ENCODE measurements at places on chromosomes 2 and 18.

- DNase-seq = no peak
These were observed 255.1 kb upstream of the LINC00305 start for GRCh38 chr18:64403784-64404503.

DNA sequence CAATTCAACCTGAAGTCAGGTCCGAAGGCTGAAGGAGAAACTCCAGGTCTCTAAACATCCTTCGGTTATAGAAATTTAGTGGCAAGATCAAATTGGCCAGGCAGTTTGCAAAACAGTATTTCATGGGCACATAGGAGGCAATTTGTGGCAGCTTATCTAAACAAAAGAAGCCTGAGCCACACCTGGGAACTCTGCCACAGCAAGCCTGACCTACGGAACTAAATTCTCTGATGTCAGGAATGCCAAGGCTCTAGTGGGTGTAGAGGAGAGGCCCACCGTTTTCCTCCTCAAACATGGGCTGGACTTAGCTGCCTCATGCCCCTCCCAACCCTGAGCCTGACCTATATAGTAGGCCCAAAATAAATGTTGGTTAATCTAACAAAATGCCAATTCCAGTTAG, 16.0 kb downstream of the SATB2 start:
- no peak for DNase-seq

- DNase-seq = no peak
These were observed 149.4 kb upstream of the NDUFV2 start for GRCh38 chr18:8952769-8953760.

- DNase-seq = no peak
These were observed 818.9 kb downstream of the CBLN2 start for GRCh38 chr18:71725256-71725655.

GRCh38 chr18:31658670-31659575, 25.5 kb downstream of the B4GALT6 start:
- peak; percentile 10 for DNase-seq

GRCh38 chr2:37648331-37649011, 23.0 kb downstream of the CDC42EP3 start:
- DNase-seq = no peak

DNA sequence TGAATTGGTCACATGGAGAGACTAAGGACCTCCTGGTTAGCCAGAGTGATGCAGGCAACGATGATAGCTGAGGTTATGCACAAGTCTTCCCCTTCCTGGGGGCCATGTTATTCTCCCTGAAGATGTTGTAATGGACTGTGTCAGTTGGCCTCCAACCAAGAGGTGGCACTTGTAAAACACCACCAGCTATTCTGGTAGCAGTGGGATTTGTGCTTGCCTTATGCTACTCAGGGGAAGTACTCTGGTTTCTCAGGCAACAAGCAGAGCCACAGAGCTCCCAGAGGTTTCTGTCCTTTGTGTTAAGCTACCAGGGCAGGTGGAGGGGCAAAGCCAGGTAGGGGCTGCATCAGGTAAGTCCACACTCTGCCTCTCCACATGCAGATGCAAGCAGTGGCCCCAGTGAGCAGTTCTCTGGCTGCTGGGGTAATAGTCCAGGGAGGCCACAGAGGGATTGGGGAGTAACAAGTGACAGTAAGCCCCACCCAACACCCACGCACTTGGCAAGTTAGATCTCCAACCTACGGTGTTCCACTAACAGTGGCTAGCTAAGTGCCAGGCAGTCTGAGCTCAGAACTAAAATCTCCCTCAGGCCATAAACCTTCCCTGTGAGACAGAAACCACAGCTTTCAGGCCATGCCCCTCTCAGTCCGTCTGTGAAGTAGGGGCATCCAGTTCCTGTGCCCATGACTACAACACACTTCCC, 99.7 kb downstream of the RND3 start:
- DNase-seq = no peak

DNA sequence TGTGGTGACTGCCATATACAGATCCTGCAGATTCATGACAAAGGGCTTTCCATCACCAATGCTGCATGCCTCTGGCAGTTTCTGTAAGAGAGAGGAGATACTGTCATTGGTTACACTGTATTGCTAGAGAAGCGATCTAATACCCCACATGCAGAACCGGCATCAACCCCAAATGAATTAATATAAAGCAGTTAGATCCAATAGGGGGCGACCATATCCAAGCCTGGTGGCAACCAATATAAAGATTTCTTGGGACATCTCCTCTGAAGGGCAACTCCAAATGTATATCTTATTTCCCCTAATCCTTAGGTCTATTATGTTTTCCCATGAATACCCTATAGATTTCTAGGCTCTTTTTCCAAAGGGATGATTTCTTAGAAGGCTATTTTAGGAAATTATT, 17.4 kb upstream of the IHH start:
- DNase-seq = no peak

DNA sequence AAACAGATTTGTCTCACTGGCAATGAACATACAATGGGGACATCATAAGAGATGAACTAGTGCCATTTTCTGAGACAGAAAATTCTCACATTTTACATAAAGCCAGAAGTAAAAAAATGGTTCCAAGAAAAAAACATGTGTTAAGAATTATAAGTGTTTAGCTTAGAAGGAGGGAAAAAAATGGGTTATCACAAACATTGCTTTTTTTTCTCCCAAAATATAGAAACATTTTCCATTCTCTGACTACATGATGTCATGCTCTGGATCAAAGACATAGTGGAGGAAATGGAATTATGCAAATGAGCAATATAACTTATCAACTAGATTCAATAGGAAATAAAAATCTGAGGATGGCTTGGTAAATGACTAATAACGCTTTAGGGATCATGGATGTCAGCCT, 49.8 kb downstream of the SPATS2L start:
- DNase-seq = no peak

DNA sequence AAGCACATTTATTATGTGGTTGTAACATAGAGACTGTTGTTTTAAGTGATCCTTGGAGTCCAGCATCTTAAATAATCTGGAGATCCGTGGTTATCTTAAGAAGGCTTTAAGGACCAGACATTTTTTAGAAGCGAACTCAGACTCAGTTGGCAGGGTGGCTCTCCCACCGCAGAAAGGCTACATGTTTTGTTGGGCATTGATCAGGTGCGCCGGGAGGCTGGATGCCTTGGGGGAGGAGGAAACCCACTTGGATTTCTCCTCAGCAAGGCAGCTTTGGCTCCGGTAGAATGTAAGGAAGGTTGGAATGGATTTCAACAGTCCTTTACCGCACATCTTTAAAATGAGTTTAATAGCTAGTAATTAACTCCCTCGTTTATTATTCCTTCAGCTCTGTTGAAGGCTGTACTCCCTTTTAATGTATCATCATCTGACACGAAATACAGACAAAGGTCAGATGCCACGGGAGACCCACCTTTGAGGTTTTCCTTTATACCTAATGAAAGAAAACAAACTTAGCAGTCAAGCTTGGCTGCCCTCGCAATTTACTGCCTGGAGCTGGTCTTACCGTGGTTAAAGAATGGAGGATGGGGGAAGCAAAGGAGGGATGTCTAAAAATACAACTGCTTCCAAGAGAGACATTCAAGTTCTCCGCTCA, 1.2 kb downstream of the TMEM200C start:
- no peak for DNase-seq

GRCh38 chr2:133424876-133425275, 143.4 kb downstream of the NCKAP5 start:
- no peak for DNase-seq

DNA sequence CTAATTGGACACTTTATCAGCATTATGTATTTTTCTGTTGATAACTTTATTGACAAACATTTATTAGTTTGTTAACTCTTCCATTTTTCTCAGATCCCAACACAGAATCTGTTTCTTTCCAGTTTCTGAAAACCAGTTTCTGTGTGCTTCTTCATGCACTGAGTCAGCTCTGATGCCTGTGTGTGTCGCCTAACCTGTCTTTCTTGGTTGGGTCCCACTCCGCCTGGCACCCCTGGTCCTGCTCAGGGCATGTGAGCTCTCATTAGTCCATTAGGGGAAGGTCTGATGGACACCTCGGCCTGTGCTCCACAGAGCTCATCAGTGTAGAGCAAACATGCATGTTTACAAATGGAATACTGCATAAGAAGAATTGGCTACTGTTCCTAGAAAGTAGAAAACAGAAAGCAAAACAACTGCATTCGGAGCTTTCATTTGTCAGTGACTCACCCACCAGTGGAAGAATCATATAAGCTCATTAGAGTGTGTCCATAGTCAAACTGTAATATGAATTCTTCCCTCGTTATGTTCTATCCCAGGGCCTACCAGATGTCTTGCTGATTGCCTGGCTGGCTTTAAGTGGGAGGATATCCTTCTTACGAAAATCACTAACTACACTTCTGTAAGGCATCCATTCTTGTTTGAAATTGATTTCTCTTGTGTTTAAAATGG, 137.7 kb downstream of the SNTG2 start:
- DNase-seq = no peak

DNA sequence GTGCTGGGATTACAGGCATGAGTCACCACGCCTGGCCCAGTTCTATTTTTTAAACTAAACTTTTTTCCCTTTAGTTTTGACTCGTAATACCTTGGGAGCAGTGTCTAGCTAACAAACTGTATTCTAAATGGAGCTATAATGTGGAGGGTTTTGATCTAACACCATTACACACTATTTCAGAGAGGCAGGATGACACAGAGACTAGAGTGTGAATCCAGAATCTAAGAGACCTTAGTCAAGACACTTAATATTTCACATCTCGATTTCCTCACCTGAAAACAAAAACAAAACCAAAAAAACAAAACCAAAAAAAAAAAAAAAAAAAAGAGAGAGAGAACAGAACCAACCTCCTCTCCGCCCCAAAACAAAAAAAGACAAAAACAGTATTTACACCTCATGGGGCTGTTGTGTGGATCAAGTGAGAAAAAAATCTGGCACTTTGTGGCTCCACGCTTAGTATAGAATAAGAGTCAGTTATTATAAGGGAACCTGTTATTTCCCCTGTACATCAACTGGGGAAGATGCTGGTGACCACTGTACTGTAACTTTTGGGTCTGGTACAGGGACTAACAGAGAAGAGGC, 31.3 kb downstream of the DARS1 start:
- no peak for DNase-seq

DNA sequence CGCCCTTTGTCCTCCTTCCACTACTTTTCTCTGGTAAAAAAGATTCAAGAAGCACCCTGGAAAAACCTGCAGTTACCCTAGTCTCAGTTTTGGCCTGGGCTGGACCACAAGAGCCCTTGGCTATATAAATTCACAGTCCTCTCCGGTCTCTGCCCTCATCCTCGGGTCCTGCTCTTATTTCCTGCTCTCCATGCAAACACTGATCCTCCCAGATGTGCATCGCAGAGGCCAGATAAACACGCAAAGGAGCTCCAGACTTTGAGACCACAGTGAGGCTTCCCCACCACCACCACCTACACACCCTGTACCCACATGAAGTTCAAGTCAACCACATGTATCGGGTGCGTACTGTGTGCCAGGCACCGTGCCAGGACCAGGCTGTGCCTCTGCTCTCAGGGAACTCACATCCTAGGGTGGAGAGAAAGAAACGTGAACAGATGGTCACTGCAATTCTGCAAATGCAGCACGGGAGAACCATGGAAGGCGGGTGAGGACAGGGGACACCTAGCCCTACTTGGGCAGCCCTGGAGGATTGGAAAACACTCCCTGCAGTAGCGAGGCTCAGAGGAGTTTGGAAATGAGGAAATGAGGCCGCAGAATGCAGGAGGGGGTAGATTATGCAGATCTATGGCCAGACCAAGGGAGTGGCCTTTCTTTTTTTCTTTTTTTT, 7.4 kb downstream of the CTDSP1 start:
- peak; percentile 83 for DNase-seq

GRCh38 chr2:174606336-174606735, 8.7 kb upstream of the WIPF1 start:
- no peak for DNase-seq

GRCh38 chr2:12046641-12047040, 300.2 kb downstream of the LPIN1 start:
- DNase-seq = no peak

DNA sequence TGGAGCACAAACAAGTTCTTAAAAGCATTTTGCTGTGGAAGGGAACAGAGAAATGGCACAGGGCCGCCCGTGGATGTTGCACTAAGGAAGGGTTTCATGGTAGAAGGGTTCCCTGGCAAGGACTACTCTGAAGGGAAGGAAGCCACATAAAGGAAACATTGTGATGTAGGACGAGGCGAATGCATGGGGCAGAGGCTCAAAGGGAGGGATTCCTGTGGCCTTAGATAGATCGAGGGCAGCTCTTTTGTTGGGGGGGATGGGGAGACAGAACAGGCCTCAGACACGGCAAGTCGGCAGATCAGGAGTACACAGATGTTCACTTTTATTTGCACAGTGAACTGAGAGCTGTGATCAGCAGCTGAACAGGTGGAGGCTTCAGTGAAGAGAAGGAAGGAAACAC, 205.4 kb downstream of the SNTG2 start:
- peak; percentile 42 for DNase-seq
